Ovary (tissue), 10 donors: ENCODE measurements at places on chromosomes 7 and 10. TPM values are rescaled to one million over a fixed set of nuclear protein-coding genes. Genes with fewer than 3 reads are reported as not detected.
A peak's percentile ranks its signal among the peaks of the same experiment; 100 is the strongest.

SH2B2 gene
- total RNA-seq = 4.5 TPM

STRIP2 gene
- 0.89 TPM for total RNA-seq

NUP42 gene
- total RNA-seq = 22.8 TPM

TBX20 gene
- not detected for total RNA-seq

CAV1 gene
- total RNA-seq = 74.2 TPM

NAT16 gene
- not detected for total RNA-seq

DNA sequence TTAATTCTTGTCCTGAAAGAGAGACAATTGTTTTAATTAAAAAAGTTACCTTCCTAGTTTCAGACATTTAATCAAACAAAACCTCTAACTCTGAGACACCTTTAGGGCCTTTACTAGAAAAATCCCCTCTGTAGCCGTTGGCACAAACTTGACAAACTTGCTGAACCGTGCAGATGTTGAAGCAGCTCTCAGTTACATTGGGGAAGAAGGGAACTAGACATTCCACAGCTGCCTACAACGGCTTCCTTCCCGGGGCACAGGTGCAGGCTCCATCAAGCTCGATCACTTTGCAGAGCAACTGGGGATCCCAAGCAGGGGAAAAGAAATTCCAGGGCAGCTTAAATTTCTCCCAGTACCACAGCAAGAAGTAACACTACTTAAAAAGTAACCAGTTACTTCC is 141.3 kb downstream of the SKAP2 start:
- H3K4me3 ChIP-seq = no peak overlapping the region
- no peaks in the 10 kb centered on the region for H3K36me3 ChIP-seq
- no peak overlapping the region for H3K27ac ChIP-seq

- H3K27ac ChIP-seq = no peak overlapping the region
- no peak overlapping the region for H3K4me3 ChIP-seq
- no peak for DNase-seq
- peaks cover 1% of the 10 kb centered on the region for H3K4me1 ChIP-seq
- no peaks in the 10 kb centered on the region for H3K36me3 ChIP-seq
Observed at GRCh38 chr7:45990276-45990675, 69.2 kb upstream of the IGFBP3 start.

- DNase-seq = no peak
- no peak overlapping the region for H3K4me3 ChIP-seq
- H3K4me1 ChIP-seq = peaks cover 2% of the 10 kb centered on the region
- no peaks in the 10 kb centered on the region for H3K27me3 ChIP-seq
- H3K27ac ChIP-seq = no peak overlapping the region
- H3K36me3 ChIP-seq = no peaks in the 10 kb centered on the region
Observed at GRCh38 chr10:124286621-124287020, 132.1 kb downstream of the OAT start.

- no peak for DNase-seq
- H3K36me3 ChIP-seq = no peaks in the 10 kb centered on the region
- H3K27ac ChIP-seq = no peak overlapping the region
- no peaks in the 10 kb centered on the region for H3K27me3 ChIP-seq
- H3K4me3 ChIP-seq = no peak overlapping the region
Observed at GRCh38 chr7:77370606-77371005, 45.5 kb downstream of the GSAP start.

DNA sequence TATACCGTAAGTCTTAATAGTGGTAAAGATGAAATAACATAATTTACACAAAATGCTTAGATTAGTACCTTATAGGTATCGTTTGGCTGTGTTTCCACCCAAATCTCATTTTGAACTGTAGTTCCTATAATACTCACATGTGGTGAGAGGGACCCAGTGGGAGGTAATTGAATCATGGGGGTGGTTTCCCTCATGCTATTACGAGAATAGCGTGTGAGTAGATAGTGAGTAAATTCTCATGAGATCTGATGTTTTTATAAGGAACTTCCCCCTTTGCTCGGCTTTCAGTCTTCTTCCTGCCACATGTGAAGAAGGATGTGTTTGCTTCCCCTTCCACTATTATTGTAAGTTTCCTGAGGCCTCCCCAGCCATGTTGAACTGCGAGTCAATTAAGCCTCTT is 426.3 kb upstream of the POT1 start:
- no peak overlapping the region for H3K4me3 ChIP-seq
- H3K27me3 ChIP-seq = no peaks in the 10 kb centered on the region
- H3K36me3 ChIP-seq = no peaks in the 10 kb centered on the region

GRCh38 chr7:70568674-70569334 is 563.1 kb upstream of the GALNT17 start:
- no peaks in the 10 kb centered on the region for H3K27me3 ChIP-seq
- H3K27ac ChIP-seq = no peak overlapping the region
- H3K4me3 ChIP-seq = no peak overlapping the region
- DNase-seq = no peak

- no peaks in the 10 kb centered on the region for H3K27me3 ChIP-seq
- DNase-seq = peak; percentile 84
- H3K4me1 ChIP-seq = peaks cover 44% of the 10 kb centered on the region
- H3K36me3 ChIP-seq = no peaks in the 10 kb centered on the region
Observed at GRCh38 chr10:102775935-102776669, 32.4 kb downstream of the WBP1L start.

DNA sequence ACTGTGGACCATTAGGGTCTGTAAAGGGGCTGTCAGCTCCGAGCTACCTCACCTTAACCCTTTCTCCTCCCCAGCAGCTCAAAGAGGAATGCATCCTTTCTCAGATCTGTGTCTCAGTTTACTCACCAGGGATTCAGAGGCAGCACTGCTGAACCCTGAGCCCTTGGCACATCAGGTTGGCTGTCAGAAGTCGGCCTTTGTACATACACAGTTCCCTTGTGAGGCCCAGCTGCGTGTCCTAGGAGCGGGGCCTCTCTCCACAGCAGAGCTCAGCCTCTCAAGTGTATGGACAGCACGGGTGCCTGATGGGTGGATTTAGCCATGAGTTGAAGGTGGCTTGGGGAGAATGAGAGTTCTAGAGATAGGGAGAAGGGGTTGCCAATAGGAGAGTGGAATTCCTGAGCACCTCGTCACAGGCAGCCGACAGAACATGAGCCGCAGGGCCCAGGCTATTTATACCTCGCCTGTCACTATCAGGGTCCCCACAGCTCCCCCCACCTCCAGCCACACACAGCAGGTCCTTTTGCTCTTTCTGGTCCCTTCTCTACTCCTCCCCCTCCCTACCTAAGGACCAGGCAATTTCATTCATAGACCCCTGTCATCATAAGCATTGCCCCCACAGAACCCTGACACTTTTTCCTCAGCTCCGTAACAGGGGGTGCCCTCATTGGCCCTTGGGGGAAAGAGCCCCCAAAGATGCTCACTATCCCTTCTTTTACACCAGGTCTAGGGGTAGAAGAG is 2.1 kb upstream of the FLNC start:
- no peak overlapping the region for H3K4me3 ChIP-seq
- DNase-seq = no peak
- H3K27ac ChIP-seq = no peak overlapping the region
- H3K4me1 ChIP-seq = peaks cover 19% of the 10 kb centered on the region
